ENCODE measurements at places on chromosomes 13 and 19.

DNA sequence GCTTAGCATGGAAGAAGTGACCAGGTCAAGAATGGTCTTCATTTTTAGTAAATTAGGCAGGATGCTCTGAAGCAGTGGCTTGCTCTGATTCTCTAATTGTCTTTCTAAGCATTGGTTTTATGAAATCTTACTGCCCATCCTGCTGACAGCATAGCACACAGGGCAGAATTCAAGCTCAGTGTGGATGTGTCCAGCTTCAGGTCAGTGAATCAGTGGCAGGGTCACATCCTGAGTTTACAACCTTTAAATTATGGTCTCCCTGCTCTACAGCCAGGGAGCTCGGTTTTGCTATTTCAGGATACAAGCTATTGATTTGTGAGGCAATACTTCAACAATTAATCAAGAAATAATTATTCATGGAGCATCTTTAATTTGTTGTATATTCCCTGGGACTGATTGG is 202.3 kb upstream of the RXFP2 start:
- DNase-seq, result no peak

- no peak for DNase-seq
These were observed 18.6 kb upstream of the IRGC start for GRCh38 chr19:43697295-43697694.

GRCh38 chr13:32007494-32007893 is 24.1 kb upstream of the FRY start:
- DNase-seq, result no peak

DNA sequence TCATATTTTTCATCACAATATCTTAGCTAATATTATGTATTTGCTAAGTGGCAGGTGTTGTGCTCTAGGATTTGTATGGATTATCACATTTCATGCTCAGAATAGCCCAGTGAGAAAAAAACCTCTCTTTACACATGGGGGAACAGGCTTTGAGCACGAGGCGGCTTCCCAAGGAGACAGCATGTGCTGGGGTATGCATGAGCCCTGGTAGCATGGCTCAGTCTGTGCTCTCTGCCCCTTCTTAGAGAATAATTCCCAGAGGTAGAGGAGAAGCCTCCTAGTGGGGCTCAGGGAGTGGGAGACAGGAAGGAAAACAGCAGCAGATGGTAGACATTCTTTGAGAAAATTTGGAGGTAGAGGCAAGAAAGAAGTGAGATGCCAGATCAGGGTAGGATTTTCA is 31.6 kb downstream of the RNASEH2B start:
- no peak for DNase-seq

DNA sequence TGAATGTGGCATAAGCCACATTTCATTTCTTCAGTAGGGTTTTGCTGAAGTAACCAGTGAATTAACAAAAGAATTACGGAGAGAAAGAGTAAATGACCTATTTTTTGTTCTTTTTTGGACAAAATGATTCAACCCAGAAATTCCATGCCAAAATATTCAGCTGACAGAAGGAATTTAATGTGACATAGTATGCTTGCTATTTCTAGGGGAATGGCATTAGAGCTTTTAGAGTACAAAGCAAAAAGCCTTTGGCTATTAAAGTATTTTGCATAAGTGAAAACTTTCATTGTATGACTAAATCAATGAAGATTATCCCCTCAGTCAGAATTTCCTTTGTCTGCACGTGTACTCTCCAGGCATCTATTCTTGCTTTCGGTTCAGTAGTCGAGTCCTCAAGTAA is 465.3 kb downstream of the COG6 start:
- no peak for DNase-seq

DNA sequence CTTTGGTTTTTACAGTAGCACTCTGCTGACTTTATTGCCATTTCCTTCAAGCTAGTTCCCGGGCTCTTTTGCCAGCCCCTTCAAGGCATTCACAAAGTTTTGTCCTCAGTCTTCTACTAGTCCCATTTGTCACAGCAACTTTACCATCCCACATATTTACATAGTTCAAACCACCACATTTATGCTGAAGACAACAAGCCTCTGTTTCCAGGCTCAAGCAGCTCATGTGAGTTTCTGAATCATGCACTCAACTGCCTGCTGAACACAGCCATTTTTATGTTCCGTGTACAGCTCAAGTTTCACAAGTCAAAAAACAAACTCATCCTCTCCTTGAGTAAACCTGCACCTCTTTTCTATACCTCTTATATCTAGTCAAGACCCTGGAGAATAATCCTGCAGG is 977.0 kb upstream of the SLC10A2 start:
- DNase-seq, result no peak

- no peak for DNase-seq
These were observed 2723.9 kb downstream of the PCDH9 start for GRCh38 chr13:64506246-64506645.

All from head of caudate nucleus (tissue), 42 donors.